ENCODE measurements at places on chromosomes 5 and 9.

GRCh38 chr9:105141146-105141975, 103.1 kb upstream of the SLC44A1 start:
- DNase-seq, result no peak

DNA sequence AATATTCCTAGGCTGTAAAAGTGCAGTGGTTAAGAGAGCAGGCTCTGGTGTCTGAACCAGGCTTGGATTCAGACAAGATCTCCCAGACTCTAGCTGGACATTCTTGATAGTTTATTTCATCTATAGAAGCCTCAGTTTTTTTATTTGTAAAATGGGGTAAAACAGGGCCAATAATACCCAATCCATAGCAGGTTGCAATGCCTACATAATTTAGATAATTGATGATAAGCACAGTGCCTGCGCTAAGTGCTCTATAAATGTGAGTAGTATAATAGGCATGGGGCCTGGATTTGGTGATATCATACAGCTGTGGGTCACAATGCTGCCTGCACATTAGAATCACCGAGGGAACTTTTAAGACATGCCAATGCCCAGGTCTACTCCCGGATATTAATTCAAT, 603.5 kb downstream of the ISL1 start:
- no peak for DNase-seq

GRCh38 chr9:126515001-126515872, 98.5 kb upstream of the LMX1B start:
- DNase-seq, result no peak

- DNase-seq, result no peak
These were observed 50.7 kb upstream of the SLC25A51 start for GRCh38 chr9:37954581-37954981.

- no peak for DNase-seq
These were observed 1.3 kb downstream of the ANXA1 start for GRCh38 chr9:73152953-73153352.

- no peak for DNase-seq
These were observed 41.9 kb upstream of the TESK1 start for GRCh38 chr9:35562895-35563780.

DNA sequence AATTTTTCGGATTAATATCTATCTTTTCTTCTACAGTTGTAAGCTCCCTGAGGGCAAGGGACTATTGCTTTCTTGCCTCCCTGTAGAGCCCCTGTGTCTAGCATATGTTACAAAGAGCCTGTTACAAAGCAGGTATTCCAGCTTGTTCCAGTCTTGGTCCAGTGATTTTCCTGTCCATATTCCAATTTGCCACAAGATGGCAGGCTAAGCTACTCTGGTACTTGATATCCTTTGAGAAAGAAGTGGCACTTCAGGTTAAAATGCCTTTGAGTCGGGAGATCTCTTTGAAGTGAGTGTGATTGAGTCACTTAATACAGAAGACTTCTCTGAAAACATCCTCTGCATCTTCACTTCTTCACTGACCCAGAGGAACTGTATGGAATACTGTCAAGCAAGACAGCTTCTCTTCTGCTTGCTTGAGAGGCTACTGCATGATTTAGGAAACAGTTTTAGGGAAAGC, 24.5 kb downstream of the CAVIN4 start:
- DNase-seq, result no peak
